ENCODE measurements at places on chromosomes 7 and 10.
A peak's percentile ranks its signal among the peaks of the same experiment; 100 is the strongest.

DNA sequence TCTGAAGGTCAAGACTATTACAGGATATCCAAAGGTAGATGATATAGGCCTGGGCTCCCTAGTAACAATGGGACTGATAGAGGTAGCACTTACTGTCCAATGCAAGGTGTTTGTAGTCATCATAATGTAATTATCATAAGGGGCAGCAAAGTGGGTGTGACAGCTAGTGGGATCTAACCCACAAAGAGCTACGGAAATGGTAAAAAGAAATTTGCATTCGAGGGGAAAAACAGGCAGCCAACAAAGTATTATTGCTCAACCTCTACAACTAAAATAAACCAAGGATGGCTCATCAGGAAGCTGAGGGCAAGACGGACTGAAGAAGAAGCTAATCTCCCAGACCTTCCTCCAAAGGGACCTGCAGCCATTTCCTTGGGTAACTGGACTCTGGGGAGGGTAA, 211.0 kb downstream of the WDR11 start:
- no peak for DNase-seq

- DNase-seq: peak; percentile 92
These were observed 147.9 kb upstream of the FRMD4A start for GRCh38 chr10:14478604-14479003.

DNA sequence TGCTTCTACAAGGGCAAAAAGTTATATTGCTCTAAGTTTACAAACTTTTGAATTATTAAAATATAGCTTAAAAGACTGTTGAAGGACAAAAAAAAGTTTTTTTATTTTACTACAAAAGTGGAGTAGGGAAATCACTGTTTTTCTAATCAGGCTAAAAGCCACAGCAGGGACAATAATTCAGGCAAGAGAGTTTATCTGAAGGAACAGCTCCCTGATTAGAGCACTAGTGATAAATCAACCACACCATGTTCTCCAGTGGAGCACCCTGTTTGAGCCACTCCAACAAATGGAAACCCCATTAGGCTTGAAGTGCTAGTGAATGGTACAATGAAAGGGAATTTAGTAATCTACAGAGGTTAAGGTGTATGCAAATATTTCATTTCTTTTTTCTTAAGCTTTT, 357.1 kb downstream of the SEMA3D start:
- DNase-seq: no peak

- DNase-seq: peak; percentile 33
These were observed 9.0 kb downstream of the ETV1 start for GRCh38 chr7:13980474-13980873.

GRCh38 chr7:40978047-40978446, 724.8 kb downstream of the INHBA start:
- DNase-seq: no peak

- DNase-seq: no peak
These were observed 429.1 kb downstream of the ACTR3B start for GRCh38 chr7:153188630-153189029.

- DNase-seq: no peak
These were observed 49.9 kb upstream of the VOPP1 start for GRCh38 chr7:55622241-55622640.

DNA sequence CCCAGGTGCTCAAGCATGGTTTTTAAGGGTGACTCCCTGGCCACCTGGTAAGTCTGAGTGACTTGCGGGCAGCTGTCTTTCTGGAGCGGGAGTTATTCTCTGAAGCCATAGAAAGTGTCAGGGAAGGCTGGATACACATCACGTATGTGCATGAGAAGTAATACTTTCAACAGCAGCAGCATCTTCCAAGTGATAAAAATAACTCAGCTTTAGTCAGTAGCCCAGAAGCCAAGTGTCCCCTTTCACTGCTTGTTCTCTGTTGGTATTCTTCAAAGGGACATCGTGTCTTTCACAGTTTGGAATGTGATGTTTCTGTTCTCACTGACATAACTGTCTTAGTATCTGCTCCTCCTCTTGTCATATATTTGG, 97.6 kb downstream of the KIAA1217 start:
- DNase-seq: no peak

DNA sequence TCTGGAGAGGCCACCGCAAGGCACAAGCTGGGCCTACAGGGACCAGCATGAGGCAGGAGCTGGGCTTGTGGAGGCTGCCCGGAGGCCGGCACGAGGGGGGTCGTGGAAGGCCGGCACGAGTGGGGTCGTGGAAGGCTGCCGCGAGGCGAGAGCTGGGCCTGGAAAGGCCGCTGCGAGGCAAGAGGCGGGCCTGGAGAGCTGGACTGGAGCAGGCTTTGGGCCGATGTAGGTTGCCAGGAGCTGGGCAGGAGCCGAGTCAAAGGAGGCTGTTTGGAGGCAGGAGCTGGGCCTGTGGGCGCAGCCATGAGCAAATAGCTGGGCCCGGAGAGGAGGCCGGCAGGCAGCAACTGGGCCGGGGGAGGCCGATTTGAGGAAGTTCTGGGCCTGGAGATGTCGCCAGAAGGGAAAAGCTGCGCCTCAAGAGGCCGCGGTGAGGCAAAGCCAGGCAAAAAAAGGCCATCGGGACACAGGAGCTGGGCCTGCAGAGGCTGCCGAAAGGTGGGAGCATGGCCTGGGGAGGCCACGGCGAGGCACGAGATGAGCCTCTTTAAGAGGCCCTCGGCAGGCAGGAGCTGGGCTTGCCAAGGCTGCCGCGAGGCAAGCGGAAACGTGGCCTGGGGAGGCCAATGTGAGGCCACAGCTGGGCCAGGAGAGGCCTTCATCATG, 26.5 kb downstream of the MDH2 start:
- DNase-seq: no peak

DNA sequence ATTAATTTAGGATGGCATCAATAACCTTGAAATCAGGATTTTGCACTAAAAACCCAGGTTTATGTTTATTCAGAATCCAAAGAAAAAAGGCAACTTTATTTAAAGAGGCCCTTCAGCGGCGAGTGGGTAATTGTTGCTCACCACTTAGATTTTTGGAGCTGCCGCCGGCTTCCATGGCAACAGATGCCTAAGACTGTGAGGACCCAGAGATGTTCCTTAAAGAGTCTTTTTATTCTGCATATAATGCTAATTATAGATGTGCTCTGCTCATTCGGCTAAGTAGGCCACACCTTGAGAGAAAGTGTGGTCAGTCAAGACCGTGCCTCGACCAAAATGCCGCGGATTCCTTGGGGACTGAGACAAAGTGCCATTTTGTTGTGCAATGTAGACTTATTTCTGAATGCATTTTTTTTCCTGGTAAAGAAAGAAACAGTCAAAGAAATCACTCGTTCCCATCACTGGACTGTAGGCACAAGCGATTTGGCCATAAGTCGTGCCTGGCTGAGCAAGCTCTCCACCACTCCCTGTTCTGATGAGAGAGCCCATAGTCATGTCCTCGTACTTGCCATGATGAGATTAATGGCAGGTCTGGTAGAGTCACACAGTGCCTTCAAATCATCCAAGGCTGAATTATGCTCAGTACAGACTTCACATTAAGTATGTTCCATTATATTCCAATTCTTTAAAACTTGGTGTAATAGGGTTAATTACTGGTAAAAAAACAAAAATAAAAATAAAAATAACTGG, 21.4 kb upstream of the MGMT start:
- DNase-seq: no peak

DNA sequence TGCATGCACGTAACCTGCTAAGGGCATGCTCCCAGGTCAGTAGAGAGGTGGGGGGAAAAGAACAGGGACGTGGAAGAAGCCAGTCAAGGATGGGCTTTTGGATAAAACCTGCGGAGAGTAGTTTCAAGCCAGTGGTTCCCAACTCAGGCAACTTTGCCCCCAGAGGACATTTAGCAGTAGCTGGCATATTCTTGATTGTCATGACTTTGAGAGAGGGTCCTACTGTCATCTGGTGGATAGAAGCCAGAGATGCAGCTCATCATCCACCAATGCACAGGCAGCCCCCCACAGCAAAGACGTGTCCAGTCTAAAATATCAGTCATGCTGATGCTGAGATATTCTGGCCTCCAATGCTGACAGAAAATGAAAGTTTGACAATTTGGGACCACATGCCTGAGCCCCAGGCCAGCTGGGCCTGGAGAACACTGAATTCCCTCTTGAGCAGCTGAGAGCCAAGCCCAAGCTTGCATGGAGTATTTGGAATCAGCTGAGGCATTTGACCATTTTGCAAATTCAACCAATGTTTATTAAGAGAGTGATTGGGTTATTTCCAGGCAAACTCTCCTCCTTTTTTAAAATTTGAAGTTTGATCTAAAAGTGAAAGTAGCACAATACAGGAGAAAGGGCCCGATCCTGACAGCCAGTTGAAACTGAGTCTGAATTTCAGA, 110.0 kb upstream of the C7orf33 start:
- DNase-seq: no peak

DNA sequence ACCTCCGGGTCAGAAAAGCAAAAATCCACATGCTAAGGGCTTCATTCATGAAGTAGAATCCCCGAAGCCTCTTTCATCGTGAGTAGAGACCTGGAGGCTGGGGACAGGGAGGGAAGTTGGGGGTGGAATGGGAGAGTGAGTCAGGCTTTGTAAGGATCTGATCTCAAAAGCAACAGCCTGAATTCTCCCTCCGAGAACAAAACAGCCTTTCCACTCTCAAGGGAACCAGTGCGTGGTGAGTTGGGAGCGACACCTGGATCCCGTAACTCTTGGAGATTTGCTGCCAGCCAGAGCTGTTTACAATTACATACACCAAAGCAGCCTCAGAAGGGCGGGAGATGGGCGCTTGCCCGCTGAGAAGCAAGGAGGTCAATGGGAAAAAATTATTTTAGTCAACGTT, 10.8 kb downstream of the AFAP1L2 start:
- no peak for DNase-seq

DNA sequence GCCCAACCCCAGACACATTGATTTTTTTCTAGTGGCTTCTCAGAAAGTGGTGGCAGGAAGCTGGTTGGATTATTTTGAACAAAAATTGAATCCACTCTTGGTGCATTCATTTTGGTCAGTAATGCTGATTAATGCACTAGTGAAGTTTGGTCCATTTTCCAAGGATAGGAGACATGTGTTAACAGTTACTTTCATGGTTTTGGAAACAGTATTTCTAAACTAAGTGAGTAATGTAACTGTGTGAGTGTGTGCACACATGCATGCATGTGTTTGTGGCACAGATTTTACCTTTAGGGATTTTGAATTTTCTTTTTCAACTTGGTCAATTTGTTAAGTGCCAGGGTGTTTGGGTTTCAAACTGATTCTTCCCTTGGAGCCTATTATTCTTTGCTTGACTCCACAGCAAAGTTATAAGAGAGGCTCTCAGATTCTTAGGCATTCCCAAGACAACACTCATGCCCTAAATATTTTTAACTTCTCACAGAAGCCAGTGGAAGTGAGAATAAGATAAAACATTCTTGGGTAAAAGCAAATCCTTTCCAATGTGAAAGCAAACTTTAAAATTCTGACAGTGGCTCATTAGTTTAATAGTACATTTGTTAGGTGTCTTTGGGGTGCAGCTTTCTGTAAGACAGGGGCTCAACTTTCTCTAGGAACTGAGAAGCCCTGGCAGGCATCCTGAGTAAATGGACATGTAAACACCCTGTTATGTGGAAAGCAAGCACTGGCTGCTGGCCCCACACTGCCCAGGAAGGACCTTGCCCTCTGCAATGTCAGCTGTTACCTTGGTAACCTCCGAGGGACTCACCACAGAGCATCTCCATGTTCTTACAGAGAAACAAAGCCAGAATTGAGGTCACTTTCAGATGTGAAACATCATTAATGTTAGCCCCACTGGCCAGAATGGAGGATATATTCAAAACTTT, 68.4 kb downstream of the ASAH2B start:
- peak; percentile 29 for DNase-seq

- no peak for DNase-seq
These were observed 136.0 kb downstream of the MGMT start for GRCh38 chr10:129602938-129603535.

DNA sequence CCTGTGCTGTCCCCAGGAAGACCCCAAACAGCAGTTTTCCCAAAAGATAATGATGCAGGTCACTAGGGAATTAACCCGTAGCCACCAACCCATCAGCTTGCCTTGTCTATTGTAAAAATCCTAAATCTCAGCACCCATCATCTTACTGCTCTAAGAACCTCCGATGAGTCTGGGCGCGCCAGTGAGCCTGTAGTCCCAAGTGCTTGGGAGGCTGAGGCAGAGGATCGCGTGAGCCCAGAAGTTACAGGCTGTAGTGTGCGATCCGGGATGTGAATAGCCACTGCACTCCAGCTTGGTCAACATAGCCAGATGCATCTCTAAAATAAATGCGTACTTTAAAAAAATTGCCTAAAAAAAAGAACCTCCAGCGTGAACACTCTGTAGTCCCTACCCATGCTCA, 951 bp downstream of the AS3MT start:
- DNase-seq: no peak
